Occipital lobe (tissue), 3 donors: ENCODE measurements at places on chromosomes 16 and 17. TPM values are rescaled to one million over a fixed set of nuclear protein-coding genes. Genes with fewer than 3 reads are reported as not detected.

Gene KRT33A
- not detected for total RNA-seq

Gene FSCN2
- 5.6 TPM for total RNA-seq

Gene CDYL2
- total RNA-seq: 10.0 TPM

Gene EIF1
- total RNA-seq: 95.5 TPM

Gene LAT
- total RNA-seq: 0.62 TPM

Gene PAQR4
- 19.7 TPM for total RNA-seq

Gene MYH2
- 0.62 TPM for total RNA-seq

Gene ZSCAN10
- not detected for total RNA-seq

Gene RFNG
- total RNA-seq: 14.5 TPM

Gene MYO15A
- total RNA-seq: 2.0 TPM

DNA sequence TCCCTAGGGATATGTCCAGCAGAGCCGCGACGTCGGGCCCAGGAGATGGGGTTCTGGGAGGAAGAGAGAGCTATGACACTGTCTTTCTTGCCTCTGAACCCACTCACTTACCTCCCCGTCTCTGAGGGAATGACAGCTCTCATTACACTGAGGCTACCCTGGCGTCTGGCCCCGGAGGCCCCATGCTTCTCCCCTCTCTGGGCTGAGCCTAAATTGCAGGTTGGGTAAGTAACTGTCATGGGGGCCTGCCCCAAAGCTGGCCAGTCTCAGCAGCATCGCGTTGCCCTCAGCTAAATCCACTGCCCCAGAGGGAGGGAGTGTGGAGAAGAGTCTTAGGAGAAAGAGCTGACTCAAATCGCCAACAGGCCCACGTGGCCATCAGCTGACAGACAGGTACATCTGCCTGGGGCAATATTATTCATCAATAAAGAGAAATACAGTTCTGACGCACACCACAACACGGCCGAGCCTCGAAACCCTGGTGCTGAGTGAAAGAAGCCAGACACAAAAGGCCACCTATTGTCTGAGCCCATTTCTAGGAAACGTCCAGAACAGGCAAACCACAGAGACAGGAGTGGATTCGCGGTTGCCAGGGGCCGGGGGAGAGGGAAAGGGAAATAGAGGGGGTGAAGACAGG, 156.4 kb downstream of the C16orf95 start:
- DNase-seq: no peak

DNA sequence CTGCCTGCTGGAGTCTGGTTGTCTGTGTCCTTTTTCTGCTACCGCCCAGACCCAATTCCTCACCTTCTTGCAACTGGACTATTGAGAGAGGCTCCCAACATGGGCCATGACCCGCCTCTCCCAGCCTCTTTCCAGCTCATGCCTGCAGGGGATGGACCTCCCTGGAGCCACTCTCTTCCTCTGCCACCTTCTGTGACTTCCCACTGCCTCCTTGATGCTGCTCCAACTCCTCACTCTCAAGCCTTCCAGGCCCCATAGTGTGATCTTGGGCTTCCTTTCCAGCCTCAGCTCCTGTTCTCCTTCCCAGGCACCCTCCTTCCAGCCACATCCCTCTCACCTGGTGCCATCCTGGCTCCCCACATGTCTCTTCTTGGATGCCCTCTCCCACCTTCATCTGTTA, 11.1 kb downstream of the ZNF768 start:
- no peak for DNase-seq

DNA sequence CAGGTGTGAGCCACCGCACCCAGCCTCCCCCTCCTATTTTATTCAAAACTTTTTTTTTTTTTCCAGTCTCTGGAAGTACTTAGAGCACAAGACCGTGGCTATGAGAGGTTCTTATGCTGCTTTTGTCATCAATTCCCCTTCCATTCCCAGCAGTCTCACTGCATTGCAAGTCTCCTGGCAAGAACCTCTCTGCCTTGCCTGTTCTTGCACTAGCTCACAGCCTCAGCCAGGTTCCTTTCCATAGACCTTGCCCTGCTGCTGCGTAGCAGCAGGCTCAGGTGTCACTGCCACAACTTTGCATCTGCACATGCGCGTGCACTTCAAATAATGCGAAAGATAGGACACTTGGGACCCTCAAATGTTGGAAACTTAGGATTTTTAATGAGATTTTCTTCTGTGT, 15.6 kb downstream of the ATP6V0A1 start:
- no peak for DNase-seq

- no peak for DNase-seq
These were observed 12.7 kb downstream of the HIC1 start for GRCh38 chr17:2067608-2068024.

DNA sequence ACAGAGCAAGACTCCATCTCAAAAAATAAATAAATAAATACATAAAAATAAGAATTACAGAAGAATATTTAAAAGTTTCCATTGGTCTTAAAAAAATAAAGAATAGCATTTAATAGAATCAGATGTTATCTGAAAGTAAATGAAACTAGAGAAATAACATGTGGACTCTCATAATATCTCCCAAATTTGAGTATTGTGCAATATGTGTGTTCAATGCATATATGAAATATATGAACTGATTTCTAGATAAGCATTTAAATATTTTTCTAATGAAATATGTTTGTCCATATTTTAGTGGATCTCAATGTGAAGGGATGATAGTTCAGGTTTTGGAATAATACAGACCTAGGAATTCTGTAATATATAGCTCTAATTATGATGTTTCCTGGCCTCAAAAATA, 265.9 kb upstream of the PMFBP1 start:
- no peak for DNase-seq

GRCh38 chr17:19645734-19646201, 2.8 kb upstream of the ALDH3A2 start:
- peak; percentile 16 for DNase-seq

- no peak for DNase-seq
These were observed 2227.7 kb downstream of the TP53TG3F start for GRCh38 chr16:35687071-35687470.

- no peak for DNase-seq
These were observed 13.7 kb downstream of the KRABD2 start for GRCh38 chr17:8362651-8363332.

DNA sequence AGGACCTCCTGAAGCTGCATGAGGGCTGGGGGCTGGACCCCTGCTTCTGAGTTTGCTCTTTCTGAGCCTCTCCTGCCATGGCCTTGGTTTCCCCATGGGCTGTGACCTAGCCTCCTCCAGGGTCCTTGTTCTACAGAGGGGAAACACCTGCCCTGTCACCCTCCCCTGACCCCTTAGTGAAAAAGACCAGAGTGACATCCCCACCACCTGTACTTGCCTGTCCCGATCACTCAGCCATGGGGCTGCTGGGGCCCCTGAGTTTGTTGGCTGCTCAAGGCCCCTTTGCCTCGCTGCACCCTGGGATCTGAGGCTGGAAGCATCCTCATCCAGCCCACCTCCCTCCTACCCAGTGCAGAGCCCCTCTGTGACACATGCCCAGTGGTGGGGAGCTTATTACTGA, 800 bp downstream of the NOD2 start:
- DNase-seq: no peak

DNA sequence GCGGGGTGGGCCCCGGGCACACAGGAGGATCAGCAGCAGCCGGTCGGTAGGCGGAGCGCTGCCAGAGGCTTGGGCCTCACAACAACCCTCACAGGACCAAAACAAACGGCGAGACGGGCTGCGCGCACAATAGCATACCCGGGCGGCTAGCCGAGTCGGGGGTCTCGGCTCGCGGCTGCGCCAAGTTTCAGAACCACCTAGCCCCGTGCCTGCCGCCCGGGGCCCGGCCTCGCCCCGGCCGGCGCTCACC, 732 bp downstream of the ULK2 start:
- peak; percentile 61 for DNase-seq

DNA sequence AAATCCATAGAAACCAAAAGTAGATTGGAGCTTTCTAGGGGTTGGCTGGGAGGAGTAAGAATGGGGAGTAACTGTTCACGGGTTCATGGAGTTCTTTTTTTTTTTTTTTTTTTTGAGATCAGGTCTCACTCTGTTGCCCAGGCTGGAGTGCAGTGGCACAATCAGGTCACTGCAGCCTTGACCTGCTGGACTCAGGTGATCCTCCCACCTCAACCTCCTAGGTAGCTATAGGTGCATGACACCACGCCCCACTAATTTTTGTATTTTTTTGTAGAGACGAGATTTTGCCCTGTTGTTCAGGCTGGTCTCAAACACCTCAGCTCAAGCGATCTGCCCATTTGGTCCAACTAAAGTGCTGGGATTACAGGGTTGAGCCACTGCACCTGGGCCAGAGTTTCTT, 1.5 kb downstream of the NMRAL1 start:
- no peak for DNase-seq

DNA sequence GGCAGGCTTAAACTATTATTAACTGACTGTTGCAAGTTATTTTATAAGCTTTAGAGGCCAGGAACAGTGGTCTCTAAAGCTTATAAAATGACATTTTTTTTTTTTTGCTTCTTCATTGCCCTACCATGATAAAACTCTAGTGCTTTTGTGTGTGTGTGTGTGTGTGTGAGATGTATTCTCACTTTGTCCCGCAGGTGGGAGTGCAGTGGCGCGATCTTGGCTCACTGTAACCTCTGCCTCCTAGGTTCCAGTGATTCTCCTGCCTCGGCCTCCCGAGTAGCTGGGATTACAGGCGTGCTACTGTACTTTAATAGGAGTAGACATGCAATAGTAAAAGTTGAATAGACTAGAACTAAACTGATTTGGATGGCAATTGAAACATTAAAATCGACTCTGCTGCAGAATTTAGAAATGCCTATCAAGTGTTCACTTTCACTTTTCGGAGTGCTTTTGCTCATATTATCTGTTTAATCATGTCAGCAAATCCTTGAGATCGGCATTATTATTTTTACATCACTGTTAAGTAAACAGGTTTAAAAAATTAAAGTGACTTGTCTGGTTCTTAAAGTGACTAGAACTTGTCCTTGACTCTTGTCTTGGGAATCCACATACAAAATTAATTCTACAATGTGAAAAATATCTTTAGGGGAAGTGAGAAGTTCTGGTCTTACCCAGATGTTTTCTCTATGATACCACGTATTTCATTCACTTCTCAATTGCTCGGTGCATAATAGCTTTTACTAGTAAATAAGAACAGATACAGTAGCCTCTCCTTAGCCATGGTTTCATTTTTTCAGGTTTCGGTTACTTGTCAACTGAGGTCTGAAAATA, 8.4 kb upstream of the PCTP start:
- DNase-seq: no peak

DNA sequence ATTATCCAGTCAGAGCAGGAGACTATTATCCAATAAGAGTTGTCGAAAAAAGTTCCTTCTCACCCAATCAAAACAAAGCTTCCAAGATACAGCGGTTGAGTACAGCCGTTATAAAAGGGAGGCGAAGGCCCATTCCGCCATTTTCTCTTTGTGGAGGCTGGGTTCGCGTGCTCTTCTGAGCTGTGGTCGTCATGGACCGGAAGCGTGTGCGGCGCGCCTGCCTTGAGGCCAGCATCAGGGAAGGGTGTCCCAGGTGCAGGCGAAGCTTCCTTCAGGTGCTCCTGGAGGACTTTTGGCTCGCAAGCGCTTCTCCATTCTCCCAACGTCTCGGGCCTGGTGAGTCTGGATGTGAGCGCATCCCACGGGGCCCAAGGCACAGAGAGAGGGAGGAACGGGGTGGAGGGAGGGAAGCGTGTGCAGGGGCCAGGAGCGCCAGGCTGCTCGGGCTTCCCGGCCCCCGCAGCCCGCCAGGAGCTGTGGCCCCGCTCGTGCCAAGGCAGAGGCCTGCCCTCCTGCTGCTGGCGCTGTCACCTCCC, 99.2 kb downstream of the GOSR1 start:
- DNase-seq: no peak

DNA sequence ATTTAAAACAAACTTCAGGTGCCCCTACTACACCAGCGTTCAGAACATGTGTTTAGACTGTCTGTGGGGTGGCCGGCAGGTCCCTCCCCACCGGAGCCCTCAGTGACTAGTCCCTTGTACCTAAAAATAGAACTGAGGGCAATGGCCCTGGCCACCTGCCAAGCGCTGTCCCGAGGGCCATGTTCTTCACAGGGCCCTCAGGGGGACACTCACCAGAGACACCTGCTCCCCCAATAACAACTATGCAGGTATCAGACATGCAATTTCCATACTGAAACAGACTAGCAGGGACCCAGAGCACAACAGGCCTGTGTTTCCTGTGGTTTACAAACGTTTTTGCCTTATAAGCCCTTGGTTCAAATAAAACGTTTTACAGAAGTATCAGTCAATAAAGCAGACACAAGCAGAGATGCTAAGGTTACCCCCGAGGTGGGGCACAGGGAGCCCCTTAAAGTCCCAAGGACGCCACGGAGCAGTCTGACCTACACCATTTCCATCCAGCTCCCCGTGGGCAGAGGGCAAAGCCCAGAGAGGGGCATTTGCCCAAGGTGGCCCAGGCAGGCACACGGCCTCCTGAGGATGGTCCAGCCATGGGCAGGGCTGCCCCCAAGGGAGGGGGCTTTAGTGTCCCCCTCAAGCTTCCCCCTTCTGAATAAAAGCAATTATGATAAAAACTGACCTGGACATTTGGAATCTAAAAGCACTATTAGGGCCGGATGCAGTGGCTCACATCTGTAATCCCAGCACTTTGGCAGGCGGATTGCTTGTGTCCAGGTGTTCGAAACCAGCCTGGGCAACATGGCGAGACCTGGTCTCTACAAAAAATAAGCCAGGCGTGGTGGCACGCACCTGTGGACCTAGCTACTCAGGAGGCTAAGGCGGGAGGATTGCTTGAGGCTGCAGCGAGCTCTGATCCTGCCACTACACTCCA, 896 bp upstream of the MYLK3 start:
- DNase-seq: no peak

- DNase-seq: no peak
These were observed 9.6 kb downstream of the POLR2C start for GRCh38 chr16:57471852-57472664.
